Stimulated activated CD8-positive, alpha-beta memory T cell treated with anti-CD3 and anti-CD28 coated beads, Interleukin-4, amount 100 ng/mL, for 1 hour (primary cell): ENCODE measurements at places on chromosomes 1 and 21.

DNA sequence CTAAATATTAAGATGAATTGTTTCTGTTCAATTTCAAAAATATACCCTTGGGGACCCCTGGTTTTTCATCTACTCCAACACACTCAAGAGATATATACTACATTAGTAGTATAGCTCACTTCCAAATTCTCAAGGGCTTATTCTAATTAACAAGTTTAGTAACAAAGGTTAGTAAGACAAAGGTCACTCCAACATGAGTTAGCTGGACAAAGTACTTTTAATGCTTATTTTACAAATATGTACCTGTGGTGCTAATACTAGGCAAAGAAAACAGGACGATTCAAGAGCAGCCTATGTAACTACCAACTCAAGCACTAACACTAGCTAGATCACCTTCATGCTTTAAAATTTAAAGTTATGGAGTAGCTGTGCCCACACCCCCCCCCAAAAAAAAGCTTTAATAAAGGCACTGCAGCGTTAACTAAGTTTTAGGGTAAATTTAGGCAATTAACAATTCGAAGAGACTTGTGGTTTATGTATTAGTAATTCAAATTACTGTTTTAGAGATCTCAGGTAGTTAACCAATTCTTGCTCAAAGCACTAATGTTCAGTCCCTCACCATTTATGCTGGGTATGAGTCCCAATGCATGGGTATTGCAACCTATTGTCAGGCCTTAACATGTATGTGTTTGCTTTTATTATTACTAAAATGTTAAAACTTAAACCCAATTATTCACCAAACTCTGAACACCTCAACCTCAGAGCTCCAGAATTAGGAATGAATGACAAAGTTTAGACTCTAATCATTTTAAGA, 14.1 kb downstream of the HNRNPU start:
- no peak for DNase-seq

DNA sequence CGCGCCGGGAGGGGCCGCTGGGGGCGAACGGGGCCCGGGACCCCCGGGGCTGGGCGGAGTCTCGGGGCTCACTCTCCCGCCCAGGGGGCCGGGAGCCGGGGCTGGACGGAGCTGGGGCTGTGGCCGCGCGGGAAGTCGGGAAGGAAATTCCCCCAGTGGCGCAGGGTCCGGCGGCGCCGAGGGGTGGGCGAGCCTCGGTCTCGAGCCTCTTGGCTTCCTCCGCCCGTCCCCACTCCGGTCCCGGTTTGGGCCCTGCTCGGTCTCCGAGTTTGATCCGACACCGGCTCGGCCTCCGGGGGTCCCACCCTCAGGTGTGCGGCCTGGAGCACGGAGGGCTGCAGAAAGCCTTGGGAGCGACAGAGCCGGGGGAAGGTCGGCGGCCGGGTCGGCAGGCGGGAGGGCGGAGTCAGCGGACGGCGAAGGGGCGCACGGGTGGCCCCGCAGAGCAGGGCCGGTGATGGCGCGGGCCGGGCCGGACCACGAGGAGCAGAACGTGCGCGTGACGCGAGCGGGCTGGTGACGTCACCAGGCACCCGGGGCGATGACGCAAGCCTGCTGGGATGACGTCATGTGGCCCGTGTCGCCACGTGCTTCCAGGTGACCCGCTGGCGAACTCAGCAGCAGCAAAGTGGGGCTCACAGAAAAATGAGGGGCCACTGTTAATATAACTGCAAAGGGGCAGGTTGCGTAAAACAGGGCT, 610 bp upstream of the HES4 start:
- no peak for DNase-seq

- no peak for DNase-seq
Observed at GRCh38 chr1:160082487-160082886, 1.1 kb downstream of the KCNJ9 start.

GRCh38 chr1:178642282-178642681, 82.8 kb upstream of the RALGPS2 start:
- no peak for DNase-seq

DNA sequence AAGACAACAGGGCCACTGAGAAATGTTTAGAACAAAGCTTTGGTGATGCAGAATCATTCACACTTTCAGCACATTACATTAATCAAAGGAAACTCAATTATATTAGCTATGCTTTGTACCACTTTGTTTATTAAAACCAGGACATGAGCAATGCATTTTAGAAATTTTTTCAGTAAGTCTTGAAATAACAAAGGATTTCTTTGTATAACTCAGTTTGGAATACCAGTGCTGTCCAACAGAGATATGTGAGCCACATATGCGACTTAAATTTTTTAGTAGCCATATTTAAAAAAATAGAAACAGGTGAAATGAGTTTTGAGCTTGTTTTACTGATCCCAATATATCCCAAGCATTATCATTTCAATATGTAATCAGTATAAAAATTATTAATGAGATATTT, 18.8 kb upstream of the F3 start:
- no peak for DNase-seq

DNA sequence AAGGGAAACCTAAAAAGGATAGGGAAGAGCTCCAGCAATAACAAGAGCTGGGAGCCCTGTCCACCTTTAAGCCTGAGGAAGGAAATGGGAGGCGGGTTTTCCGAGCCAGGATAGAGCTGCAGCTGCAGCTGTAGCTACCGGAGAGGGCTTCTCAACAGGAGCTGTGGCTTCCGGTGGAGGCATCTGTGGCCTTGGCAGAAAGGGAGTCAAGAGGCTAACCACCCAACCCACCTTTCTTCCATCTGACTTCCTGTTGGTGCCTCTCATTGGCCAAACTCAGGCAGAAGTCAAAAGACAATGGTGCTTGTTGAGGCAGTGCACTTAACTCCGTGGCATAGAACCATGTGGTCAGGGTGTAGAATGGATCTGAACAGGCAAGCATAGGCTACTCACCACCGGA, 313.1 kb upstream of the DAB1 start:
- DNase-seq: no peak

DNA sequence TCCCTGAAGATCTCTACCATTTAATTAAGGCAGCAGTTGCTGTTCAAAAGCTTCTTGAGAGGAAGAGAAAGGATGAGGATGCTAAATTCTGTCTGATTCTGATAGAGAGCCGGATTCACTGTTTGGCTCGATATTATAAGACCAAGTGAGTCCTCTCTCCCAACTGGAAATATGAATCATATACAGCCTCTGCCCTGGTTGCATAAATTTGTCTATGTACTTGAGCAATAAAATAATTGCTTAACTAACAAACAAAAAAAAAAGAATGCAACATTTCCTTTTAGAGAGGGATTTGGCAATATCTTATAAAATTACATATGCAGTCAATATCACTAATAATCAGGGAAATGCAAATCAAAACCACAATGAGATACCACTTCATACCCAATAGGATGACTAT, 26.8 kb downstream of the ALDH9A1 start:
- DNase-seq: no peak

GRCh38 chr1:925561-926421, 2.1 kb downstream of the SAMD11 start:
- DNase-seq: no peak

GRCh38 chr21:45766501-45766900, 123.0 kb downstream of the PCBP3 start:
- DNase-seq: no peak

GRCh38 chr1:93702111-93702827, 20.6 kb upstream of the BCAR3 start:
- no peak for DNase-seq

GRCh38 chr1:9058465-9058864, 11.0 kb downstream of the SLC2A5 start:
- DNase-seq: no peak

DNA sequence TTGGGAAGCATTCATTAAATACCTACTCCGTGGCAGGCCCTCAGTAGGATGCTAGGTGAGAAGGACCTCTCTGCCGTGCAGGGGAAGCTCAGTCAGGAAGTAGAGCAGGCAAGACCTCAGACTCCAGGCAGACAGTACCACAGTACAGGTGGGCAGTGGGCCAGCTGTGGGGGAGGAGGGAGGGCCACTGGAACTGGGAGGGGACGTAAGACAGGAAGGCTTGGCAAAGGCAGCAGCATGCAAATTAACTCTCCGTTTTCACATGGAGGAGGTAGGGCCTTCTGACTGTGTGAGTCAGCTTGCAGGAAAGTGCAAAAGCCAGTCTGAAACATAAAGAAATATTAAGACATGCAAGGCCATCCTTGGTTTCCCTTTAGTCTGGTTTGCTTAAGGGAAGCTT, 157.7 kb downstream of the TRIM33 start:
- no peak for DNase-seq
